Thymus (tissue), 14 donors: ENCODE measurements at places on chromosomes 1 and 21.

- no peak for DNase-seq
Measured at GRCh38 chr21:43340491-43341377, 86.2 kb downstream of the SIK1 start.

DNA sequence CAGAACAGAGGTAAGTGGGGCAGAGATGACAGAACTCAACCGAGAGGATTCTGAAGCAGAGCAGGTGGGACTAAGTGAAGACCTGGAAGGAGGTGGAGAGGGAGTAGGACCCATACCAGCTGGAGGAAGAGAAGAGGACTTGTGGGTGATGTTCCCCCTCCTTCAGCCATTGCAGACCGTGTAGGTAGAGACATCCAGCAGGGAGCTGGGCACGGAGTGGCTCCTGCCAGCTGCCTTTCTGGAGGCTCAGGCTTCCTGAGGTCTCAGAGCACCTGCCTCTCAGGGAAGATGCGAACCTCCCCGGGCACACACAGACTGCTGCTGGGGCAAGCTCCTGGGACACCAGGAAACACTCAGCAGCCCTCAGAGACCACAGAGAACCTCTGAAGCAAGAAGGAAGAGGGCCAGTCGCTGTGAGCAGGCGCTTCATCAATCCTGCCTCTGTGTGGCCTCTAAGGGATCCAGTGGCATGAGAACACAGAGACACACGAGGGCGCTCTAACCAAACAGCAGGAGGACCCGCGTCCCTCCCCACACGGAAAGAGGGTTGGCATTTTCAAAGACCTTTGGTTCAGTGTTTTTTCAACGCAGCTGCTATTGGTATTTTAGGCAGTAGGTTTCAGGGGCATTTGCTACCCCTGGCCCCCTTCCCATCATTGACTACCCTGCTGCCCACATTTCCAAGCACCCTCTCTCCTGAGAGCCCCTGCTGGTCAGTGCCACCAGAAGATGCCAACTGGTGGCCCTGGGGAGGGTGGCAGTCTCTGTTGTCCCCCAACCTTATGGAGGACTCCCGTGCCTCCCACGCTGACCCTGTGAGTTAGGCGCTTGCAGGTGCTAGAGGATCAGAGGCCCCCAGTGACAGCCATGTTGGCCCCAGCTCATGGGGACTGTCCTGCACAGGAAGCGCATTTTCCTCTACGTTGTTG is 89.6 kb upstream of the EDN2 start:
- DNase-seq: peak; percentile 58

GRCh38 chr1:165856606-165857005 is 29.2 kb downstream of the UCK2 start:
- no peak for DNase-seq

DNA sequence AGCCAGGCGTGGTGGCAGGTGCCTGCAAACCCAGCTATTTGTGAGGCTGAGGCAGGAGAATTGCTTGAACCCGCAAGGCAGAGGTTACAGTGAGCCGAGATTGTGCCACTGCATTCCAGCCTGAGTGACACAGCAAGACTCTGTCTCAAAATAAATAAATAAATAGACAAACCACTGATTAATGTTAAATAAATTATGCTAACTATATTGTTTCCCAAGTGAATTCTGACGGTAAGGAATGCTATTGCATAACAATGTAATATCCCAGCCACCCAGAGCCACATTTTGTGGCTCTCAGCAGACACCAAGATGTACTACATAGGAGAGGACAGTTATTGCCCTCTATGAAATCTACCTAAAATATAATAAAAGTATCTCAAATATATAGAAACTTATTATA is 55.4 kb downstream of the LPGAT1 start:
- DNase-seq: no peak

DNA sequence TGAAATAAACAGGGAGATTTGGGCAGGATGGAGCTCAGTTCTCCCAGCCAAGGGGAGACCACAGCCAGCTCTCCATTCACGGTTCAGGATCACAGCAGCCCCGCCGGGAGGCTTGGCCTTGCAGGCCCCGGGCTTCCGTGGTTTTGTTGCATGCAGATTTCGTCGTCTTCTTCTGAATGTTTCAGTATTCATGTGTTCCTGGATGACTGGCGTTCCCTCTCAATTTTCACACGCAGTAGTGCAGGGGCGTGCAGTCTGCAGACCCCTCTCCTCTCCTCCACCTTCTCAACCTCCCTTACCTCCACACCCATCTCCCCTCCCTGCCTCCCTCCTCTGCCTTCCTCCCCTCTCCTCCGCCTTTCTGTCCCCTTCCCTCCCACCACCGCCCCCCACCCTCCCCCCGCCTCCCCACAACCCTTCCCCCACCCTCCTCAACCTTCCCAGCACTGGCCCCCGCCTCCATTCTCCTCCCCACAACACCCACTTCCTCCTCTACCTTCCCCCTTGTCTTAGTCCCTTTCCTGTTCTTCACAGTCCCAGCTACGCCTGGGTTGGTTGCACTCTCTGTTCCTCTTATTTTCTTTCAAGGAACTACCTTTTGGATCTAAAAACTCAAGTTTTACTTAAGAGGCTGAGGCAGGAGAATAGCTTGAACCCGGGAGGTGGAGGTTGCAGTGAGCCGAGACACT is 8.4 kb upstream of the SLC19A1 start:
- peak; percentile 62 for DNase-seq

GRCh38 chr1:118147522-118147921 is 37.5 kb downstream of the SPAG17 start:
- no peak for DNase-seq

DNA sequence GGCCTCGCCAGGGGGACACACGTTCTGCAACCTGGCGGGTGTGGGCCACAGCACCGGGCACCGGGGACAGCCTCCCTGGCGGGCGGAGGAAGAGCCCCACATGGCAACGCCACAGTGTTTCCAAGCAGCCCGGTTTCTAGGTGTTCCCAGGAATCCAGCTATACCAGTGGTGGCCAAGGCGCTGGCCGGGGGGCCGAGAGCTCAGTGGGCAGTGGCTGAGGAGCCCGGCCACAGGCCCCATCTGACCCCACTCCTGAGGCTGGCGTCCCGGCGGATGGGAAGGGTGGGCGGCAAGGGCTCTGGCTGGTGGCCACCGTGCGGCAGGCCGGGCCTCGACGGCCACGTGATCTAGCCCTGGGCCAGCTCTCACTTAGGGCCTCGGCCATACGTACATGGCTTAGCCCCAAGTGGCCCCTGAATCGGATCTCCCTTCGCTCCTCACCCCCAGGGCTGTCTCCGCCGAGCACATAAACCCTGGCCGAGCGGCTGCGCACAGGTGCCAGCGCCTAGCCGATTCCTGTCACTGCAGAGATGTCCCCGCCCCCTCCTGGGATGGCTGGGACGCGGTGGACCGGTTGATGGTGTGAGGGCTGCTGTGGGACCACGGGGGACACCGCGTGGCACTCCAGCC is 68.7 kb downstream of the MORN1 start:
- no peak for DNase-seq

GRCh38 chr1:161099090-161099802 is 1.1 kb downstream of the KLHDC9 start:
- DNase-seq: no peak
